NCI-H2107 (cell line): ENCODE measurements at places on chromosomes 7 and 10.

GRCh38 chr7:1555813-1556543, at the start of gene TMEM184A:
Gene TMEM184A, minus strand, starts transcription at chr7:1556205. Its CDS starts 721 bp downstream, at chr7:1555484.
- peak; percentile 92 for DNase-seq

DNA sequence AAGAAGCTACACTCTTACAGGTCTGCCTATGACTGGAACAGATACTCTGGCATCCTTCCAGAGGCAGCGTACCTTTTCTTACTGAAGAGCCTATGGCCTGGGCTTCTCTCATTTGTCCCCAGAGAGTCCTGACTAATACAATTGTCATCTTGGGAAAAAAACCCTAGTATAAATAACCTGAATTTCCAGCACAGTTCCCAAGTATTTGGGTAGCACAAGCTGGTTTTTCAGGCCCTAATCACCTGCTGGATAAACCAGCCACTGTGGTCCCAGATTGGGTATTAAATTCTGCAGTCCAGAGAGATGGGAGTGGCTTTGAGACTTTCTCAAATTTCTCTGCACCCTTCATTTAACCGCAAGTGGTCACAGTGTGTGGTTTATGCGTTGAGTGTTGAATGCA, 186.8 kb upstream of the NEBL start:
- DNase-seq = no peak

GRCh38 chr10:126558881-126559280, 111.6 kb downstream of the C10orf90 start:
- no peak for DNase-seq

- no peak for DNase-seq
These were observed 96.6 kb upstream of the TMEM196 start for GRCh38 chr7:19869979-19870378.

- no peak for DNase-seq
These were observed 46.7 kb upstream of the TEX47 start for GRCh38 chr7:88842201-88842600.

GRCh38 chr7:47482013-47482875, 99.7 kb downstream of the TNS3 start:
- no peak for DNase-seq

- no peak for DNase-seq
These were observed 255.1 kb upstream of the PPP2R2D start for GRCh38 chr10:131645756-131646155.

GRCh38 chr7:52831321-52831720, 204.1 kb upstream of the POM121L12 start:
- no peak for DNase-seq

GRCh38 chr10:132974249-132974796, 32.0 kb upstream of the CFAP46 start:
- DNase-seq = no peak
